Activated CD4-positive, alpha-beta T cell treated with anti-CD3 and anti-CD28 coated beads, Interleukin-2, amount 10 ng/mL, durations not matched to agents 7 days and 5 days (primary cell): ENCODE measurements at places on chromosomes 5 and 9. TPM values are rescaled to one million over a fixed set of nuclear protein-coding genes. Genes with fewer than 3 reads are reported as not detected.

Gene PDZD2
- total RNA-seq: not detected

Gene TIMD4
- 1.2 TPM for total RNA-seq

Gene TNC
- total RNA-seq: not detected

Gene PCDHGC5
- total RNA-seq: not detected

Gene LPAR1
- not detected for total RNA-seq

Gene KYAT1
- 17.7 TPM for total RNA-seq

Gene GOLPH3
- total RNA-seq: 71.3 TPM

Gene LECT2
- not detected for total RNA-seq

GRCh38 chr5:170960567-170960966 is 98.7 kb downstream of the RANBP17 start:
- no peak overlapping the region for H3K4me3 ChIP-seq
- no peak for DNase-seq
- no peaks in the 10 kb centered on the region for H3K36me3 ChIP-seq
- no peaks in the 10 kb centered on the region for H3K27me3 ChIP-seq

DNA sequence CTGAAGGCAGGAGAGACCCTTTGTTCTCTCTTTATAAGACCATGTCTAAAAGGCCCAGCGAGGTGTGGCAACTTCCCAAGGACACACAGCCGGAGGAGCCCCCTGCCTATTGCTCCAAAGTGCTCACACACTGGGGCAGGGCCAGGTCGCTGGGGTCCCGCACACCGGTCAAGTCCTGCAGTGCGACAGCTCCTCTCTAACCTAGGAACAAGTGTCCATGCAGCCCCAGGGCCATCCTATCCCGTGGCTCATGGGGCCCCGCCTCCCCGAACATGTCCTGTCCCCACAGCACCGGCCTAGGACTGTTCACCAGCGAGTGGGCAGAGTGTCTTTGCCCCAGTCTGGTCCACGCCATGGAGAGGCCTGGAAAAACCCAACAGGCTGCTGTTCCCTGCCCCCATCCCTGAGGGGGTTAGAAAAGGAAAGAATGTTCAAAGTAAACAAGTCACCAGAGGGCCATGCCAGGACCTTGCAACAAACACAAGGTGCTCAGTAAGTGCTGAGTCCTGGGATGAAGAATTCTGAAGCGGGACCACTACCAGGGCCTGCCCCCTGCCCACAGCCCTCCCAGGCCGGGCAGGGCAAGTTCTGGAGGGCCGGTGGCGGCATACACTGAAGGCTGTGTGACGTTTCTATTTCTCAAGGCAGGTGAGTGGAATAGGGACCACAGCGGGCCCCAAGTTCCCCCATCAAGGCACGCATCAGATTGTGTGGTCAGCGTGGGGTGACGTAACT is 938 bp downstream of the NINJ1 start:
- H3K4me3 ChIP-seq: peak overlapping the region; percentile 85
- no peaks in the 10 kb centered on the region for H3K36me3 ChIP-seq
- H3K27me3 ChIP-seq: no peaks in the 10 kb centered on the region
- no peak for DNase-seq
- H3K4me1 ChIP-seq: peaks cover 56% of the 10 kb centered on the region
- H3K27ac ChIP-seq: peak overlapping the region; percentile 88

DNA sequence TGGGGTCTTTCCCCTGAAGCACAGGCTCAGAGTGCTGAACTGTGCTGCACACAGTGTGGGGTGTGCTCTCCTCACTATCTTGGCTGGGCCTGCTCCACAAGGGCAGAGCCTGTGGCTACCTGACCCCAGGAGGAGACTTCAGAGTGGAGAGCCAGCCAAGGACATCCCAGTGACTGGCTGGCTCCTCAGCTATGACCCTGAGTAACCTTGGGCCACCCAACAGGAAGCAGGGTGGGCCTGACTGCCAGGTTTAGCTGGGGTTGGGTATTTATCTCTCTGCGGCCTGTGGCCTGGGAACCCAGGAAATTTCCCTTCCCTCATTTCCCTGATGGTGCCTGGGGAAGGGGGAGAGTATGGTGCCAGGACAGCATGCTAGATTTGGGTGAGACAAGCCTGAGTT is 2.1 kb upstream of the EEIG1 start:
- DNase-seq: no peak
- H3K27ac ChIP-seq: peak overlapping the region; percentile 85
- H3K27me3 ChIP-seq: no peaks in the 10 kb centered on the region
- H3K36me3 ChIP-seq: peaks cover 21% of the 10 kb centered on the region
- peaks cover 33% of the 10 kb centered on the region for H3K4me1 ChIP-seq

DNA sequence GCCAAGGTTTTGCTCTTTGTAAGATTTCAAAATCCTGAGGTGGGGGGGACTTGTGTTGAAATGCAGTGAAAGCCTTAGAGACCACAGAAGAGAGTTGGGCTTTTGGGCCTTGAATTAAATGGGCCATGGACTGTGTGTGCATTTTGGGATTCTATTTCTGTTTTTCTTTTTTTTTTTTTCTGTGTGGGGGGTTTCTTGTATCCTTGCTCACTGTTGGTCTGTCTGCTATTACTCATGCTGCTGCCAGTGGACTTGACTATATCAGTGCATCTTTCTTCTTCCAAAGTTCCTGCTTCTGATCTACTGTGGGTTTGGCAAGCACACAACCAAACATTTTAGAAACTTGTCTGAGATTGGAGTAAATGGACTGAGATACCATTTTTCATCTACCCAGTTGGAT is 344.9 kb downstream of the ARL15 start:
- H3K4me1 ChIP-seq: no peaks in the 10 kb centered on the region
- H3K36me3 ChIP-seq: no peaks in the 10 kb centered on the region
- no peak overlapping the region for H3K4me3 ChIP-seq
- DNase-seq: no peak
- H3K27ac ChIP-seq: no peak overlapping the region

GRCh38 chr9:132864691-132865090 is 13.4 kb downstream of the AK8 start:
- H3K27me3 ChIP-seq: peaks cover 2% of the 10 kb centered on the region
- H3K4me3 ChIP-seq: no peak overlapping the region
- H3K27ac ChIP-seq: no peak overlapping the region
- H3K36me3 ChIP-seq: no peaks in the 10 kb centered on the region
- DNase-seq: no peak
- H3K4me1 ChIP-seq: peaks cover 5% of the 10 kb centered on the region

DNA sequence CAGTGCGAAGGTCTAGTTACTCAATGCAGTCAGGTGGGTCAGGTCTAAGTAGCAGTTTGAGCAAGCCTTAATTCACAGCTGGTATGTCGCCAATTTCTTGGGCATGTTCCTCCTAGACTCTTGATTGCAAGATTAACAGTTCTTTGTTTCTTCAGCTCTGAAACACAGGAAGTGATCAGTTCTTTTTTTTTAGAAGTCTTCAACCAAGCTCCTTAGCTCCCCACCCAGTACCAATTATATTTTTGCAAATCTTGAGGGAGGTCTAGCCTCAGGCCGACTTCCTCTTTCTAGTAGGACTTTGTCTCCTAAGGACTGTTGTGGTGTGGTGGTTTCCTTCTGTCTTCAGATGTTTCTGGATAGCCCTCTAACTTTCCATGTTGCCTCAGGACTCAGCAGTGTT is 2054.2 kb downstream of the MAT2B start:
- H3K27ac ChIP-seq: no peak overlapping the region
- no peak for DNase-seq
- no peaks in the 10 kb centered on the region for H3K36me3 ChIP-seq
- no peak overlapping the region for H3K4me3 ChIP-seq

GRCh38 chr5:36815871-36816270 is 60.7 kb upstream of the NIPBL start:
- DNase-seq: no peak
- H3K36me3 ChIP-seq: no peaks in the 10 kb centered on the region
- no peak overlapping the region for H3K27ac ChIP-seq
- H3K27me3 ChIP-seq: peaks cover 3% of the 10 kb centered on the region
- no peak overlapping the region for H3K4me3 ChIP-seq
- no peaks in the 10 kb centered on the region for H3K4me1 ChIP-seq

GRCh38 chr9:14303521-14303920 is 10.4 kb downstream of the NFIB start:
- no peak for DNase-seq
- no peak overlapping the region for H3K27ac ChIP-seq
- H3K36me3 ChIP-seq: no peaks in the 10 kb centered on the region
- no peaks in the 10 kb centered on the region for H3K4me1 ChIP-seq
- H3K27me3 ChIP-seq: peaks cover 33% of the 10 kb centered on the region
- no peak overlapping the region for H3K4me3 ChIP-seq

GRCh38 chr9:93447655-93448054 is 3.8 kb upstream of the FAM120A start:
- peaks cover 40% of the 10 kb centered on the region for H3K36me3 ChIP-seq
- H3K4me3 ChIP-seq: no peak overlapping the region
- H3K4me1 ChIP-seq: peaks cover 29% of the 10 kb centered on the region
- no peak overlapping the region for H3K27ac ChIP-seq
- no peak for DNase-seq
- no peaks in the 10 kb centered on the region for H3K27me3 ChIP-seq

GRCh38 chr5:112492291-112492690 is 73.2 kb upstream of the EPB41L4A start:
- DNase-seq: peak; percentile 34
- peaks cover 26% of the 10 kb centered on the region for H3K27me3 ChIP-seq
- no peaks in the 10 kb centered on the region for H3K36me3 ChIP-seq
- H3K4me1 ChIP-seq: no peaks in the 10 kb centered on the region
- no peak overlapping the region for H3K27ac ChIP-seq

DNA sequence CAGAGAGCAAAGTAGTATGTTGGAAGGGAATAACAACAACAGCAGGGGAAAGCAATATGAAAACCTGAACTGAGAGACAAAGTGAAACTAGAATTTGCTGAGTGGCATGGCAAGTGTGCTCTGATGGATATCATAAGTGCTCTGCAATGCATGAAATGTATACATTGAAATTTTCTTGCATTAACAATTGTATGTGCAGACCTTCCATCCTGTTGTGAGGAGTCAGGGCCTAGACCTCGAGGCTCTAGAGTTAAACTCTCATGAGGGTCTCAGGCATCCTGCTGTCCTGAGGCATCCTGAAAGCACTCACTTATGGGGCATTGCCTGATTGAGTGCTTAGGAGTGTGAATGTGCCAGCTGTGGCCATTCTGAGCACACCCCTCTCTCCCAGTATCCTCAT is 1.1 kb downstream of the ECM2 start:
- no peaks in the 10 kb centered on the region for H3K36me3 ChIP-seq
- no peak for DNase-seq
- no peak overlapping the region for H3K4me3 ChIP-seq
- H3K4me1 ChIP-seq: no peaks in the 10 kb centered on the region
- no peaks in the 10 kb centered on the region for H3K27me3 ChIP-seq

- H3K36me3 ChIP-seq: no peaks in the 10 kb centered on the region
- peaks cover 13% of the 10 kb centered on the region for H3K4me1 ChIP-seq
- no peak overlapping the region for H3K4me3 ChIP-seq
- no peak for DNase-seq
- H3K27me3 ChIP-seq: peaks cover 5% of the 10 kb centered on the region
These were observed 2.8 kb downstream of the ARHGEF37 start for GRCh38 chr5:149584121-149584520.

DNA sequence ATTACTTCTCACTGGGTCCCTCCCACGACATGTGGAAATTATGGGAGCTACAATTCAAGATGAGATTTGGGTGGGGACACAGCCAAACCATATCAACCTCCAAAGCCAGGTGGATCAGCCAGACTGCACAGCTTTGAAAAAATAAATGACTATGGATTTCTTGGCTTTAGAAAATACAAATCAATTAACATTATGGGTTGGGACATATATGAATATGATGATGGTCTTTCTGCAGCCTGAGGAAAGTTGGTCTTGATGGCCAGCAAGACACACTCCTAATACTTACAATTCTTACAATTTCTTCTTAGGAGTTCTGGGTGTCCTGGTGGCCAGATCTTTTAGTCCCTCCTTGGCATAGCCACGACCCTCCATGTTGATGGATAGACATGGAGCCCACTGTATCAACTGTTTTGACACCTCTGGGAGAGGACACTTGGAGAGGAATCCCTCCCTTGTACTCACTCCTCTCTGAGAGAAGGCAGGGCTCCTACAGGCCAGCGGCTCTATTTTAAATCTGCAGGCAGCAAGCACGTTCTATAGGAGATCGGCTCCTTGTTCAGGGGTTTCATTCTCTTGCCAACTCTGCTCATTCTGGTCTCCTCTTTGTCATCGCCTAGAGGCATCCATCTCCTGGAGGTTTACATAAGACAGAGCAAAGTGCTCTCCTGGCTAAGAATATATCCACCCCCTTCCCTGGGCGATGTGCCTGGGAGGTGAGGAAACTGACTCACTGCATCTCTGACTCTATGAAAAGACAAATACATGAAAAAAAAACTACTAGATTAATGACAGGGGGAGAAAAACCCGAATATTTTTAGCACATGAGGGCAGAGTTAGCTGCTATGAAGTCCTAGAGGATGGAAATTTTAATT is 145.9 kb downstream of the CARTPT start:
- H3K27me3 ChIP-seq: peaks cover 15% of the 10 kb centered on the region
- no peak overlapping the region for H3K4me3 ChIP-seq
- H3K36me3 ChIP-seq: no peaks in the 10 kb centered on the region
- H3K27ac ChIP-seq: no peak overlapping the region
- H3K4me1 ChIP-seq: no peaks in the 10 kb centered on the region
